CD8-positive, alpha-beta T cell (primary cell): ENCODE measurements at places on chromosomes 7 and 10. TPM values are rescaled to one million over a fixed set of nuclear protein-coding genes. Genes with fewer than 3 reads are reported as not detected.

The SLIT1 gene
- total RNA-seq, result 0.35 TPM

The AFAP1L2 gene
- total RNA-seq, result 0.39 TPM

The JCAD gene
- not detected for total RNA-seq

The PGAM2 gene
- total RNA-seq, result 1.5 TPM

The NME8 gene
- total RNA-seq, result not detected

The TAS2R3 gene
- total RNA-seq, result not detected

The DCLRE1C gene
- total RNA-seq, result 15.9 TPM

DNA sequence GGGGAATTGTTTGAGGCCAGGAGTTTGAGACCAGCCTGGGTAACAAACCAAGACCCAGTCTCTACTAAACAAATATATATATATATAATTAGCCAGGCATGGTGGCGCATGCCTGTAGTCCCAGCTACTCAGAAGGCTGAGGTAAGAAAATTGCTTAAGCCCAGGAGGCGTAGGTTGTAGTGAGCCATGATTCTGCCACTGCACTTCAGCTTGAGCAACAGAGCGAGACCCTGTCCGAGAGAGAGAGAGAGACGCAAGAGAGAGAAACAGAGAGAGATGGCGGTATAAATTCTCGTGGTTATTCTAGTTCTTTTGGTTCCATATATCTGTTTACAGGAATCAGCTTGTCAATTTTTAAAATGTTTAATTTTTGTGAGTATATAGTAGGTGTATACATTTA is 94.0 kb downstream of the TBXAS1 start:
- DNase-seq, result no peak

GRCh38 chr7:74141705-74142104 is 32.5 kb upstream of the EIF4H start:
- no peak for DNase-seq

DNA sequence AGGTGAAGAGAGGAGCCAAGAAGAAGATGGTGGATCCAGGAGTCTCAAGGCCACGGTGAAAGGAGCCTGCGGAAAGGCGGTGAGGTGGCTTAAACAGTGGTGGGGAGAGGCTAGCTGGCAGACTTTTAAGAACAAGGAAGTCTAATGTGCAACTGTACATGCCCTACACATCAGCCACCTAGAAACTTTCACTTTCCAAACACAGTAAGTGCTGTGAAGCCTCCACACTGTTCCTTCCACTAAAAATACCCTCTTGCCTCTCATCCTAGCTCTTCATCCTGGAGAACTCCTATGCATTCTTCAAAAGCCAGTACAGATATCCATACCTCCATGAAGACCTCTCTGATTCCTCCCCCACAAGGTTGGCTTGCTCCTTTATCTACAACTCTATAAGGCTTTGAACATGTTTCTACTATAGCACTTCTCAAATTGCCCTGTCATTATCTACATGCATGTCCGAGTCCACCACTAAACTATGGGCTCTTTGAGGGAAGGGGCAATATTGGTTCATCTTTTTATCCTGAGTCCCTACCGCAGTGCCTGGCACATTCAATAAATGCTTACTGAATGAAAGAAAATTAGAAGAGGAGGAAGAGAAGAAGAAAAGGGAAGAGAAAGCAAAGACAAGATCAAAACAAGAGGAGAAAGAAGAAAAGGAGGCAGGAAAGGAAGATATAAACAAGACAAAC is 54.2 kb downstream of the DNAJC12 start:
- no peak for DNase-seq

GRCh38 chr7:125112850-125113249 is 183.2 kb upstream of the POT1 start:
- no peak for DNase-seq

DNA sequence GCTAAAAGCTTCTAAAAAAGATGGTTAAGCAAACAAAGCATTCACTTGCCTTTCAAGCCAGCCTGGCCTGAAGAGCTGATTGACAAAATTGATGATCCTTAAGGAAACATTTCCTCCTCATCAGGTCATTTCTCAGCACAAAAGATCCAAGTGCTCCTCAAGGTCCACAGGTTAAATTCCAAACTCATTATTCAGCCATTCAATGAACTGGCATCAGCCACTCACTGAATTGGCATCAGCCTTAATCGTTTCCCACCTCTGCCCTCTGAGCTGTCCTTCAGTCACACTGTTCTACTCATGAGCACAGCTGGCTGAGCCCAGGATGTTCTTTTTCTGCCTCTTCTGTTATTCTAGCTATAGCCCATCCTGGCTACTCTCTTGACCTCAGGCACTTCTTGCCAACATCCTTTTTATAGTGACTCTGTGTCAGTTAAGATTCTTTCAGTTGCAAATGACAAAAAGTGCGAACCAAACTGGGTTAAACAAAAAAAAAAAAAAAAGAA is 147.5 kb downstream of the RAB11FIP2 start:
- no peak for DNase-seq

DNA sequence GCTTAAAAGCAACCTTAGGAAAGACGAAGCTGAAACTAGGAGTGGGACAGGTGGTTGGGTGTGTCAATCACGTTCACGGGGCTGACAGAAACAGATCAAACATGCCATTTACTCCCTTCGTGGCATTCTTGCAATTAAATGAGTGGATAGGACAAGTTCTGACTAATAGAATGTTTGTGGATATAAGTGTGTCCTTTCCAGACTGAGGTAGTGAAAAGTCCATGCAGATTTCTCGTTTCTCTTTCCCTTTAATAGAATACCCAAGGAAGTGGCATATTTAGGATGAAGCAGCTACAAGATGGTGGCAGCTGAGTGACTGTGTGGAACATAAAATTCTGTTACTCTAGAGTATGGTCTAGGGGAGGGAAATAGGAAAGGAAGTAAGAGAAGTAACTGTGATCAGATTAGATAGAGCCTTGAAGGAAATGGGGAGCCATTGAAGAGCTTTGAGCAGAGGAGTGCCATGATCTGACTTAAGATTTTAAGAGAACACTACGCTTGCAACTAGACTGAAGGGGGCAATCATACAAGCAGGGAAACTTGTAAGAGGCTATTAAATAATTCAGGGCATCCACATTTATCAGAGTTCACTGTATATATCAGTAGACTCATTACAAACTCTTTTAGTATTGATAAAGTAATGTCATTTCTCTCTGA is 46.3 kb upstream of the HYAL4 start:
- DNase-seq, result no peak

GRCh38 chr10:62069452-62070178 is 168.1 kb downstream of the ARID5B start:
- DNase-seq, result no peak

- peak; percentile 81 for DNase-seq
These were observed at the start of gene GIMAP2 for GRCh38 chr7:150685219-150686029. TSS of gene GIMAP2 (plus strand) at chr7:150685706. CDS start at chr7:150687060, 1,354 bp downstream.

DNA sequence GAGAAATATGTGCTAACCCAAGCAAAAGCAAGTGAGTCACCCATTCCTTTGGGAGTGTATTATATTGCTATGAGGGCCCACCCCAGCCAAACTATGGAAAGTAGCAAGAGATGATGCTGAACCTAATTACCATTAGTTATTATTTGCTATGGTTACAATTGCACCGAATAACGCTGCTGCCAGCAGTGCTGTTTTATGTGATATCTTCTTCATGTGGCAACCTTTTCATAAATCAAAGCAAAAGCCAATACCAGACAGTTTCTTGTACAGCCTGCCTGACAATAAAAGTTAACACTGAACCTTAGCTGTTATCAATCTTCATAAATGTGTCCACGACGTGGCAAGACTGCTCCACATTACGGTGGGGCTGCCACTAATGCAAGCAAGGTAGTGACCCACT is 241.7 kb upstream of the PLXNA4 start:
- DNase-seq, result no peak

DNA sequence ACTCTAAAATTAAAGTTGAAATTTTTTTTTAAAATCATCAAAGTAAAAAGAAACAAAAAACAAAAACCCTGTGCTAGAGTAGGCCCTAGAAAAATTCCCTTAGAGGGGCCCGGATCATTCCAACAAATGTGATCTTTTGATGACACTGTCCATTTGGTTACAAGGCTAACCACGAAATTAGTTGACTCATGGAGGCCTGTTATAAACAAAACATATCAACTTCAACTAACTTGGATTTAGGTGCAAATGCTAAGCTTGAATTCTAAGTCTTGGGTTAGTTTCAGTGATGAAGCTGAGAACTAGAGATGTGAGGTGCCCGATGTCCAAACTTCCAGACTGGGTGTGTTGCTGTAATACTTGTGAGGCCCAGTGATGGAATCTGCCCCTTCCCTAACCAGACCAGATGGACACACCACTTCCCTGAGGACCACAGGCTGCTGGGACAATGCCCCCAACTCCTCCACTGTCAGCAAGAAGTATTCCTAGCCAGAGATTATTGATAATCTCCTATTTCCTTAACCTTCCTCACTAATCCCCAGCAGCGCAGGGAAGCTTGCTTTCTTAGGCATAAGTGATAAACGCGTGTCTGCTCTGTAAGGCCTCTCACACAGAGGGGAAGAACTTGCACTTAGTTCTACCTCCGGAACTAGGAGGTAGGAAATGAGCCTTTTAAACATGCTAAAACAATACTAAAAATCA is 108.7 kb downstream of the RAPGEF5 start:
- DNase-seq, result no peak
